ENCODE measurements at places on chromosomes 2 and 18.
A peak's percentile ranks its signal among the peaks of the same experiment; 100 is the strongest.

GRCh38 chr2:120255071-120255470 lies 2.4 kb downstream of the RALB start:
- no peak for DNase-seq

GRCh38 chr2:30270166-30270565 lies 38.8 kb downstream of the LBH start:
- DNase-seq: no peak

DNA sequence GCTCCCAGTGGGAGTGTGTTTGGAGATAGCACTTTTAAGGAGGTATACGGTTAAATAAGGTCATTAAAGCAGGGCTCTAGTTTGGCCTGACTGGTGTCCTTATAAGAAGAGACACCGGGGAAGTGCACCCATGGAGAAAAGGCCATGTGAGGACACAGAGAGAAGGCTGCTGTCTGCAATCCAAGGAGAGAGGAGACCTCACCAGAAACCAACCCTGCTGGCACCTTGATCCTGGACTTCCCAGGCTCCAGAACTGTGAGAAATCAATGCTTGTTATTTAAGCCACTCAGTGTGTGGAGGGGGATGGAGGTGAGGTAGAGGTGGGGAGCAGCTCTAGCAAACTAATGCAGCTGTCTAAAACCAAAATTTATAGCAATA lies 62.0 kb downstream of the RPL31 start:
- DNase-seq: no peak

GRCh38 chr18:41756141-41756540 lies 198.9 kb upstream of the PIK3C3 start:
- no peak for DNase-seq

- DNase-seq: no peak
These were observed 28.1 kb downstream of the EIF4E2 start for GRCh38 chr2:232578626-232579025.

GRCh38 chr2:100381240-100381639 lies 36.2 kb downstream of the CHST10 start:
- DNase-seq: peak; percentile 54

DNA sequence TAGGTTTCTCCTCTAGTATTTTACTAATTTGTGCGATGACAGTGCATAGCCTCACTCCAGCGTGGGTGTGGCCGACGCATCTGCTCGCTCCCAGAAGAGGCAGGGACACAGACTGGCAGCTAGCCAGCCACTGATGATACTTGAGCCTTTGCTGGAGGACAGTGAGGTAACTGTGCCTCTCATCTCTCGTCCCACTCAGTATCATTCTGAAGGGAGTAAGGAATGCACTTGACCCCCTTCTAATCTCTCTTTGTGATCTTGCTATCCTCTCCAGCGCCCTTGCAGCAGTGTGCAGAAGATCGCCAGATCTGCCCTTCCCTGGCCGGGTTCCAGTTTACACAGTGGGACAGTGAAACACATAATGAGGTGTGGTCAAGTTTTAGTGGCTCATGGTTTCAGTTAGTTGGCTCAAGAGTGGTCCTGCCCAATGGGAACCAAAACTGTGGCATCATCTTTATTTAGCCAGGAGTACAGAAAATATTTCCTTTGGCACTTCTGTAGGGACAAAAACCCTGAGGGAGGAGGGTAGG lies 17.5 kb downstream of the NCAPH start:
- no peak for DNase-seq

DNA sequence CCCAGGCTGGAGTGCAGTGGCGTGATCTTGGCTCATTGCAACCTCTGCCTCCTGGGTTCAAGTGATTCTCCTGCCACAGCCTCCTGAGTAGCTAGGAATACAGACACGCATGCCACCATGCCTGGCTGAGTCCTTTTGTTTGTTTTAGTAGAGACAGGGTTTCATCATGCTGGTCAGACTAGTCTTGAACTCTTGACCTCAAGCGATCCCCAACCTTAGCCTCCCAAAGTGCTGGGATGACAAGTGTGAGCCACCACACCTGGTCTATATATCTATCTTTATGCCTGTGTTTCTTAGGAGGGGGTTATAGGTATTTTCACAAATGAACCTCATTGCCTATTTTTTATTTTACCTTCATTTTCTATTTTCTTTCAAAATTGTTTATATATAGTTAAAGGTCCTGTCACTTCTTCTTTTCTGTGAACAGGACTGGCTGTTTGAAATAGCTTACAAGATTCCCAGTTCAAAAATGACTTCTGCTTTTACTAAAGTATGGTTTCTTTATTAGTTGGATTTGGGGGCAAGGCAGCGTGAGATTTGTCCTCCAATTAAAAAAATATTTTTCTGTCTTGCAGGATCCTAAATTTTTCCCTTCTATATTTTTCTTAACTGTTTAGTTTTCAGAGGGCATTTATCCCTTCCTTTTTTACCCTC lies 16.4 kb upstream of the MARCHF7 start:
- DNase-seq: no peak

DNA sequence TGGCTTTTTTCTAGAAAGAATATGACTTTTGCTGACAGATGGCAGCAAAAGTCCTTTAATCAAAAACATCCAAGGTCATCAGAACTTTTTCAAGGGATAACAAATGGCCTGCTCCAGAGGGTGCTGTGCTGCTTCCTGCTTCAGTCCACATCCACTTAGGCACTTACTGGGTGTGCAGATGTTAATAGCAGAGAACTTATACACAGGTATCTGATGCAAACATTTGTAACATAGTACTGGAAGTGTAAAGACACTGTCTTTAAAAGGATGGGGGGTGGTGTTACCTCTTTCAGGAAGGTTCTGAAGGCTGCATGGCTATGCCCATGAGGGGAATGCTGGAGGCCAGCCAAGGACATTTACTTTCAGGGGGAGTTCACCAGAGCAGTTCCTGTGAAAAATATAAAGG lies 5.5 kb downstream of the HOXD8 start:
- DNase-seq: no peak

- no peak for DNase-seq
These were observed 126.2 kb downstream of the NAT8 start for GRCh38 chr2:73516033-73516432.

- DNase-seq: no peak
These were observed 732.7 kb downstream of the NR4A2 start for GRCh38 chr2:155599834-155600233.

GRCh38 chr18:9647496-9648323 lies 33.4 kb upstream of the PPP4R1 start:
- no peak for DNase-seq

- no peak for DNase-seq
These were observed 73.6 kb upstream of the COL5A2 start for GRCh38 chr2:189252991-189253675.

DNA sequence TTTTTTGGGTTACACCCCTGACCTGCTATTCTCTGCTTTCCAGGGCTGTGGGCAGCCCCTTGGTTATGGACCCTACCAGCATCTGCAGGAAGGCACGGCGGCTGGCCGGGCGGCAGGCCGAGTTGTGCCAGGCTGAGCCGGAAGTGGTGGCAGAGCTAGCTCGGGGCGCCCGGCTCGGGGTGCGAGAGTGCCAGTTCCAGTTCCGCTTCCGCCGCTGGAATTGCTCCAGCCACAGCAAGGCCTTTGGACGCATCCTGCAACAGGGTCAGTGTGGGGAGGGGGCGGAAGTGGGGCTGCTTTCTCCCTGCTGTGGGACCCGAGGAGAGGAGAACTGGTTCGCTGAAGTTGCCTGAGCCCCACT lies 9.7 kb upstream of the WNT10A start:
- DNase-seq: no peak

GRCh38 chr2:74511104-74511989 lies 2.9 kb upstream of the TLX2 start:
- no peak for DNase-seq

DNA sequence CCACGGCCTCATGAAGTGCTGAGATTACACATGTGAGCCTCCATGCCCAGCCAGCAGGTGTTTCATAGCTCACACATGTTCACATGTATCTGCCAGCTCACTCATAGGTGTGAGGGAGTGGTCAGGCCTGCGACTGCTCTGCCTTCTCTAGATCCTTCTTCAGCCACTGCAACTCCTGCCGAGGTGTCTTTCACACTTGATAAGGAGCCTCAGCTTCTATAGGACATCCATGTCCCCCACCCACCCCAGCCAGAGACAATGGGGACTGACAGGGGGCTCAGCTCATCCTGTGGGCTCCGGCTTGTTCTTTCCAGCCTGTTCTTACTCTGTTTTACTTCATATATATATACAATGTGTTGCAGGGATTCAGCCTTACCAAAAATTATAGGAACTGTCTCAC lies 286.5 kb upstream of the MGAT5 start:
- no peak for DNase-seq

GRCh38 chr2:133346654-133347053 lies 221.6 kb downstream of the NCKAP5 start:
- DNase-seq: no peak

DNA sequence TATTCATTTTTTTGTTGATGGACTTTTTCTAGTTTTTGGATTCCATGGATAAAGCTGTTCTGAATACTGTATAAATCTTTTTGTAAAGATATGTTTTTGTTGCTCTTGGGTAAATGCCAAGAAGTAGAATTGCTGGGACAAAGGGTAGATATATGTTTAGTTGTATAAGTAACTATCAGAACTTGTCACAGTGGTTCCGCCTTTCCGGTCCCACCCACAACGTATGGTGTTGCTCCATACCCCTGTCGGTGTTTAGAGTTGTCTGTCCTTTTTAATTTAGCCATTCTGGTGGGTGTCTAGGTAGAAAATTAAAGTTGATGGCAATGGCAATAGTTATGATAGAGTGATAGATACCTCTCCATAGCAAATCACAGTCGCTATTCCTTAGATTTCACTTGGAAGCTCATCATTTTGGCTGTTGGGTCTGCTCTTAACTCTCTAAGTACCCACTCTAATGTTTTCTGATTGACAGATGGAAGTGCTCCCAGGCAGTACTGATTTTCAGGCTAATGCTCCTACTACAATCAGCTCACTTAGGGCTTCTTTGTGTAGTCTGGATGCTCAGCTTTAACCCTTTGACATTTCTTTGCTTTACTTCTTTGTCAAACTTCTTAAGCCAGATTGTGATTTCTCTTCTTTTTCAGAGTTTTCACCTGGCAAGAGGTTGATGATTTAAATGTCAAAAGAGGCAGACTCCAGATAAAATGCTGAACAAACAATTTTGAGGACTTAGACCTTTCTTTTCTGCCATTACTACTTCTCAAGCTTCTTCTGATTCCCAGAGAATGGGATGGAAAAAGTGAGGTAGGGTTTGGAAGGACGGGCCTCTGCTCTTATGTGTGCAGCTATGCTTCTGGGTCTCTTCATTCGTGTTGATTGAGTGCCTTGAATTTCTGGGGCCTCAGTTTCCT lies 156.4 kb downstream of the AQP4 start:
- no peak for DNase-seq

GRCh38 chr2:120984452-120985173 lies 248.9 kb downstream of the GLI2 start:
- DNase-seq: no peak

DNA sequence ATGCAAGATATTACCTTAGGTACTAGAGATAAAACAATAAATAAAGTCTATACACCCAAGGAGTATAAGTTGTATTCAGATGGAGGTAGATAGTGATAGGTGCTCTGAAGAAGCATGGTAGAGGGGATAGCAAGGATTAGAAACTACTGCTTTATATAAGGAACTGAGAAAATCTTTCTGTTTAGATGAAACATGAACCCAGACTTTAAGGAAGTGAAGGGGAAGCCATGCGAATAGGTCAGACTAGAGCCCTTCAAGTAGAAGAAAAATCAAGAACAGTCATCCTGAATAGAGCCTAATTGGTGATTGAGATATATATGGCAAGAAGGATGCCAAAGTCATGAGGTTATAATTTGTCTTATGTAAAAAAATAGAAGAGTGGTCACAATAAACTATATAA lies 900.1 kb downstream of the MBD2 start:
- DNase-seq: no peak

- DNase-seq: no peak
These were observed 116.9 kb downstream of the NR4A2 start for GRCh38 chr2:156215656-156216055.

DNA sequence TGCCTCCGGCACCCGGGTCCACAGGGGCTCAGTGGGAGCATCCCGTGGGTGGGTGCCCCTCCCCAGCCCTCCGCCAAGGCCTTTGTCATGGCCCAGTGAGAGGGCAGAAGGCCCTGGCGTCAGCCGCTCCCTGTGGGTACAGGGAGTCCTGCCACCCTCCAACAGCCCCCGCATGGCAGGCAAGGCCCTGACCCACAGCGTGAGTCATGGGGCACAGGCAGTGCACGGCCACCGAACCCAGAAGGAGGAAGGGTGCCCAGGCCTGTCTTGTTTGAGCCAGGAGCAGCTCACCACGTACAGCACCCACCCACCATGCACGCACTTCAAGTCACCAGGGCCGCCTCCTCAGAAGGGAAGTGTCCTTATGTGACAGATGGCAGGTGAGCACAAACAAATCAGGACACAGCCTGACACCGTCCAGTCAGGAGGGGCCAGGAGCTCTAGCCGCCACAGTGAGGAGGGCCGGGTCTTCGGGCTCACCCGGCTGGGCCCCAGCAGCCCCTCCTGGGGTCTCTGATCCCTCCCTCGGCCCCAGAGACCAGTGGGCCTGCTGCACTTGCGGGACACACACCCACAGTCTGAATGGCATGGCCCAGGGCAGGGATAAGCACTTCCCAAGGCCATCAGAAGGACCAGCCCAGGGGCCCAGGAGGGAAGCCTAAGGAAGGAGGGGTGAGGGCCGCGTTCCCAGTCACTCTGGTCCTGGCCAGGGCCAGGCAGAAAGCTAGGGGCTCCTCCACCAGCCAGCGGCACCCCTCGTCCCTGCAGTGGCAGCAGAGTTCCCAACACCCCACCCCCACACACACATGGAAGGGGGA lies 25.8 kb downstream of the BIN1 start:
- DNase-seq: peak; percentile 63

GRCh38 chr2:37654932-37655841 lies 16.3 kb downstream of the CDC42EP3 start:
- no peak for DNase-seq

- DNase-seq: no peak
These were observed 2.1 kb downstream of the FZD5 start for GRCh38 chr2:207767461-207768167.

GRCh38 chr2:214836568-214836967 lies 27.1 kb upstream of the BARD1 start:
- no peak for DNase-seq

- no peak for DNase-seq
These were observed 192.1 kb upstream of the NCKAP5 start for GRCh38 chr2:133760376-133760775.

GRCh38 chr2:47664817-47665216 lies 118.1 kb upstream of the MSH6 start:
- DNase-seq: no peak

DNA sequence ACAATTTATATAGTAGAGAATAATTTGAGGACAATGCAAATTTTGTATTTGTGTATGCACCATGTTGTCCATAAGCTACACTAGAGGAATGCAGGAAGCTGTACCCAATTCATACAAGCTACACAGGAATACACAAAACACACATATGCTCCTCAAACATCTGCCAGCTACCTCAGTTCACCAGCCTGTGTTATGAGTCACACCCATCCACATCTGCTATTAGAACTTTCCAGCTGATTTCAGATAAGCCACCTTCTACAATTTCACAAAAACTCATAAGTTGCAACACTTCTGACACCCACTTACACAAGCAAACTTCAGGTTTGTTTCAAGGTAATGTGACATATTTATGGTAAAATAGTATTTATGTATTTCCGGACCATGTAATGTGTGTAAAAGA lies 438.9 kb downstream of the SATB2 start:
- DNase-seq: no peak
